CD8-positive, alpha-beta memory T cell (primary cell): ENCODE measurements at places on chromosomes 12 and 14.

- no peak for DNase-seq
Observed at GRCh38 chr14:36818794-36819384, 157.2 kb downstream of the PAX9 start.

- no peak for DNase-seq
Observed at GRCh38 chr14:92470811-92471210, 42.8 kb upstream of the RIN3 start.

DNA sequence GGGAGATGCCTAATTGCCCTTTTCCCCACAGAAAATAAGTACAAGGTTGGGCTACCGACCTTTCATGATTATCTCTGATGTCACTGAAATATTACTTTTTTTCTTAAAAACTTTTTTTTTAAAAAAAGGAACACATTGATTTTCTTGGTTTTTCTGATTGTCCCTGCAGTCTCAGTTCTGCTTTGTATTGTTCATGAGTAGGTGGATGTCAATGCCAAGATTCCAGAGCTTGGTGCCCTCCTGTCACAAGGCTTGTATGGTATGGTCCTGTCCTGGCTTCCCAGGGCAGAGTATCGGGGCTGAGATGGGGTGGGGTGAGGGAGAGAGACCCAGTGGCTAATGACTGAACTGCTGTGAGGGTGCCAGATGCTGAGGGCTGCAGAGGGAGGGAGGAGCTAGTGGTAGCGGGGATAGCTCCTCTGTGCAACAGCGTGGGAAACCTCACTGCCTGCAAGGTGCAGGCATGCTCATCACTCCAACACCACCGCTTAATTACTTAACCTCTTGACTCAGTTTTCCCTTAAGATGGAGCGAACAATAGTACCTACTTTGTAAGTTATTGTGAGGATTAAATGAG is 4.4 kb upstream of the CTDSP2 start:
- no peak for DNase-seq

GRCh38 chr14:103057372-103058163 is at the start of gene CDC42BPB:
Gene CDC42BPB (minus strand): TSS chr14:103057549. CDS start chr14:103057173, 376 bp downstream.
- DNase-seq, result peak; percentile 47

GRCh38 chr12:68521321-68521839 is 89.3 kb upstream of the RAP1B start:
- DNase-seq, result no peak

GRCh38 chr14:33773205-33774030 is 177.5 kb downstream of the EGLN3 start:
- DNase-seq, result no peak

GRCh38 chr14:52263190-52263589 is 4.3 kb upstream of the PTGDR start:
- DNase-seq, result no peak

DNA sequence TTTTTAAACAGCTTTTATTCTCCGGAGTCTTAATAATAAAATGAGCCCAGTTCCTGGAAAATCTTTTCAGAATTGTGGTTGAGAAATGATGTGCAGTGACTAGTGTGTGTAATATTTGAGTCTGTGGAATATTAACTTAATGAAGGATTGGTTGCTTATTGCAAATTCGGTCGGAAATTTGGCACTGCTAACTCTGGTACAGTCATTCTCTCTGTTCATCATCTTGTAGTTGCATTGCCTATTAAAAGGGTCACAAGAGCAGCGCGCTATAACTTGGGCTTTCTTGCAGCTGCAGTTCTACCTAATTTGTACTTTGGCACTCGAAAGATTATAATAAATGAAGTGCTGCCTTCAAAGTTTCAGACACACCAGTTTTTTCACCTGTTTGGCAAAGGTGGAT is 146.0 kb downstream of the FLRT2 start:
- no peak for DNase-seq

DNA sequence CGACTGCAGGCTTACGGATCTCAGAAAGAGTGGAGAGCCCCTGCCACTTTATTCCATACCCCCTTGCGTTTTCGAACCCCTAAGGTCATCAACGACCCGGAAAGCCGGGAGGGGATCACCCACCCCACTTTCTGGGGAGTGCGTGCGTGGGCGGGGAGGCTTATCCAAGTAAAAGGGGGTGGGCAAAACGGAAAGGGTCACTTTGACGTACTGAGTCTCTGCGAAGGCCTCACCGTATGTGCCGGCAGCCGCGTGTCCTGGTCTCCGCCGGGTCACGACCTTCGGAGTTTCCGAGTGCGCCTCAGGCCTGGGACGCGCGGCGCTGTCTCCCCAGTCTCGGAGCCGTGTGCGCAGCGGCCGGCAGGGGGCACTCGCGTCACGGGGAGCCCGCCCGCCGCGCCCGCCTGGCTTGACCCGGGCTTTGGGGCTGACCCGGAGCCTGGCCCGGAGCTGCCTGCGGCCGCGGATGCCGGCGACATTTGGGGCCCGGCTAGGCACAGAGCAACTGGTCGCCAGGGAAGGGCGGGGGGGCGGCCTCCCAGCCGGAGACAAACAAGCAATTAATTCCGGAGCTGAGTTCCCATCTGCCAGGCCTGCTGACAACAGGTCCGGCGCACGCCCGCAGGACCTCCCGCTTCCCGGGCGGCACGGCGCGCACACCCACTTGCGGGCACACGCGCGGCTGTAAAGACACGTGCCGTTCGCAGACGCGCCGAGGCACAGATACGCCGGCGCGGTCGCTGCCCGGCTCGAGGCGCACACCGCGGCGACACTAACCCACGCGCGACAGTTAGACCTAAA is 890 bp upstream of the KIF26A start:
- peak; percentile 40 for DNase-seq

GRCh38 chr14:94998685-94999084 is 158.6 kb downstream of the DICER1 start:
- no peak for DNase-seq

DNA sequence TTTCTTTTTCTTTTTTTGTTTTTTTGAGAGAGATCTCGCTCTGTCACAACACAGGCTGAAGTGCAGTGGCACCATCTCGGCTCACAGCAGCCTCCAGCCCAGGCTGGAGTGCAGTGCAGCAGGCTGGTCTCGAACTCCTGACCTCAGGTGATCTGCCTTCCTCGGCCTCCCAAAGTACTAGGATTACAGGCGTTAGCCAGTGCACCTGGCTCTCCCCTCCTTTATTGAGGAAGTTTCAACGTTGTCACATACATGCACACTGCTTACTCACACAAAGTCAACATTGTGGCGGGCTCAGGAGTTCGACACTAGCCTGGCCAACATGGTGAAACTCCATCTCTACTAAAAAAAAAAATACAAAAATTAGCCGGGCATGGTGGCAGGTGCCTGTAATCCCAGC is 32.0 kb downstream of the EAPP start:
- DNase-seq, result no peak

- DNase-seq, result no peak
Observed at GRCh38 chr12:59941461-59941860, 345.6 kb downstream of the SLC16A7 start.

DNA sequence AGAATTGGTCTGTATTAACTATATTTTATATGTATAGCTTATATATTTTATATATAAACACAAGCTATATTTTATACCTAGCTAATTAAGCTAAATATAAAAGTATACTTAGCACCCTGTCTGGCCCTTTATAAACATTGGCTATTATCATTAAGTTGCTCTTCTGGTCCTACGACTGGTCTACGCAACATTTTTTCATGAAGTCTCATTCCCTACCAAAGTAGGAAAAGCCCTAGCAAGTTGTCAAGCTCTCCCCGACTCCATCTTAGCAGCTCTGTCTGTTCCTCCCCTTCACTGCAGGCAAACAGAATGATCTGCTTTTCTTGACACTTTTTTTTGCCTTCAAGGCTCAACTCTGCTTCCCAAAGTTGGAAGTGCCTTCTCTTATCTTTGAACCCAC is 36.7 kb upstream of the ELK3 start:
- DNase-seq, result no peak

DNA sequence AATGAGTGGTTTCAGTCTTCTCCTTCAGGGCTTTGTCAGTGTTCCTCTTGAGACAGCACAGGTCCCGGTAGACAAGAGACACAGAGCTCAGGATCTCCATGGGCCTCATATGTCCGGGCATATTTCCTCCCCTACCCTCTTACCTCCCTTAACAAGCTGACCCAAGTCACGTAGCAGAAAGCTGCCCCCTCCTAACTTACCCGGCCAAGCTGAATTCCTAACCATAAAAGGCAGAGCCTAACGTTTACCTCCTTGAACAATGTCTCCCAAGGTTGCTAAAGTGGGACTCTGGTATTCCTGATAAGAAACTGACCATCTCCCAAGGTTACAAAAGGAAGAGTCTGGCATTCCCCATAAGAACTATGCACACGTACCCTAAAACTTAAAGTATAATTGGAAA is 182.2 kb upstream of the USP15 start:
- DNase-seq, result no peak

DNA sequence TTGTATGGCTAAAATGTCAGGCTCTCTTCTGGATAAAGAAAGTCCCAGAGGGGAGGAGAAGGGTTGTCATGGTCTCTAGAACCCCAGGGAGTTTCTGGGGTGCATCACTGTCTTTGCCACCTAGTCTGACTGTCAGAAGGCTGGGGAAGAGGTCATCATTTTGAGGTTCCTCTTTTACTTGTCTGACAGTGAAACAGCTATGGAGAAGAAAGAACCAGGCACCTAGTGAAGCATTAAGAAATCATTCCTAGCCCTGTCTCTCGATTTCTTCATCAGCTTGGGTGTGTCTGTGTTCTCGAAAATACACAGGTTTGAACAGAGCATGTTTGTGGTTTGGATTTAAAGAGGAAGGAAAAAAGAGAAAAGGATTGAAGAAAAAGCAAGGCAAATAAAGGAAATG is 158.7 kb upstream of the LRIG3 start:
- DNase-seq, result no peak

GRCh38 chr14:104926619-104927431 is 2.1 kb downstream of the PLD4 start:
- no peak for DNase-seq

DNA sequence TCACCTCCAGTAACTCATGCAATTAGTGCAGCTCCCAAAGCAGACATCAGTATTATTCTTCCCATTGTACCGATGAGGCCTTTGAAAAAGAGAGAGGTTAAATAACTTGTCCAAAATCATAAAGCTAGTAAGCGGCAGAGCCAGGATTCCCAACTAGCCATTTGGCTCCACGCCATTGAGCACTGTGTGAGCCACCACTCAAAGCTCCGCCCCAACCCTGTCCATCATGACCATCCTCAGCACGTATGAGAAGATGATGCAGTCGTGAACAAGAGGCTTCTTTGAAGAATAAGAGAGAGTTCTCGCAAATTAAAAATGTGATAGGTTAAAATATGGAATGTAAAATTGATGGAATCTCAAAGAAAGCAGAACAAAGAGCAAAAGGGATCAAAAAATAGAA is 14.6 kb downstream of the CLMN start:
- no peak for DNase-seq

DNA sequence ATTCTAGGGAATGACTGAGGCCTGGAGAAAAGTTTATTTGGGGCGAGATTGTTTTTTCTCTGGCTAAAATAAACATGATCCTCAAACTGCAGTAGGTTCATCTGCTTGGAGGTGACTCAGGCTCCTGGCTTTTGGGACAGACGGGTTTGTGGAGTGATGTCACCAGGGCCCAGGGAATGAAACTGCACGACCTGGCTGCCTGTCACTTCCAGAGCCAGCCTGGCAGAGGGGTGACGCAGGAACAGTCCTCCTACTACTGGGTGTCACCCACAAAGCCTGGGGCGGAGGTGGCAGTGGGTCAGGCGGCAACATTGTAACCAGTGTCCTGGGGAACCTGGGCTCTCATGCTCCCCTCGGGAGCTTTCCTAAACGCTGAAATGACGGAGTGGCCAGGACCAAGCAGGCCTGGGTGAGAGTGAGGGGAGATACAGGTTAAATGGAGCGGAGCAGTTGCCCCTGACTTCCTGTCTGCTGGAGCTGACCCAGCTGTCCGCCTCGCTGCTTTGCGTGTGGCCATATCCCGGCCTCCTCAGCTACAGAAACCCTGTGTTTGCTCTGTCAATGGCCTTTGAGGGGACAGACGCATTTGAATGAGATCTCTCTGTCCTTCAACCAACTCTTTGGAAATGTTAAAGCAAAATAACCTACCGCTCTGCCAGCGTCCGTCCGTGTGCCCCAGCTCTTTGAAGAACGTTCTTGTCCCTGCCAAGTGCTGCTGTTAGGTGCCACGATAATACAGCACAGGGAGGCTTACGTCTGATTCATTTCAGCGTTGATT is 6.5 kb downstream of the HIP1R start:
- DNase-seq, result no peak

GRCh38 chr12:43111608-43112007 is 440.4 kb downstream of the ADAMTS20 start:
- no peak for DNase-seq

DNA sequence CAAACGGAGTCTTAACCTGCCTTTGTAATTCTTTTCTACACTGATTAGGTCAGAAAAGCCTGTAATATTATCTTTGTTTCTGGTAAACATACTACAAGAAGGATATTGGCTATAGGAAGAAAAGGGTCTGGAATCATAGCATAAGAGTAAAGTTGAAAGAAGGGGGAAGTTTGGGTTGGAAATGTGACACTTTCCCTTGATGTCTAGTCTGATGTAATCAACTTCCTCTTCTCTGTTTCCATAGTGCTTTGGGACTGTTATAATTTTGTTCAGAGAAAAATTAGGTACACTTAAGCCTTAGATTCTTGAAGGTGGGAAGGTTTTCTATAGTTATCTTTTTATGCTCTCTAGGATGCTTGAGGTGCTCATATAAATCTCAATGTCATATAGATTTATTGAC is 322.2 kb downstream of the AEBP2 start:
- no peak for DNase-seq

- DNase-seq, result peak; percentile 39
Observed at GRCh38 chr14:71322655-71323250, 415.5 kb downstream of the PCNX1 start.

- DNase-seq, result no peak
Observed at GRCh38 chr12:24363177-24363754, 413.8 kb upstream of the SOX5 start.

DNA sequence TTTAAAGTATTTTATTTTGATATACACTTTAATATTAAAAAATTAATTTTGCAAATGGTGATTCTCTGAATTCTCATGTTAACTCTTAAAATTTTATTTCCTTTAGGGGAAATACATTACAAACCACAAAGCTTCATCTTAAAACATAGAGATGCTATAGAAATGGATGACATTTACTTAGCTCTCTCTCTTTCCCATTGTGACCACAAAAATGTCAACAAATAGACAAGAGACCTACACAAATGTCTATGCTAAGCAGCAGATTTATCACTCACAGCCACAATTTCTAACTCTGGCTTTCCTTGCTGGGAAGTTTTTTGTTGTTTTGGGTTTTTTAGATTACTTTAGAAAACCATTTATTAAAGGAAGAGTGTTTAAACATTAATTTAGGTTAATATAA is 19.9 kb upstream of the PHC1 start:
- no peak for DNase-seq

- DNase-seq, result peak; percentile 55
Observed at GRCh38 chr14:106459971-106460730, 933.8 kb downstream of the TMEM121 start.

- no peak for DNase-seq
Observed at GRCh38 chr14:23544511-23545447, 6.8 kb downstream of the ZFHX2 start.

GRCh38 chr14:36915081-36915480 is 253.4 kb downstream of the PAX9 start:
- no peak for DNase-seq

- no peak for DNase-seq
Observed at GRCh38 chr14:103043257-103044015, 13.9 kb downstream of the CDC42BPB start.

GRCh38 chr14:102049258-102050025 is 37.4 kb downstream of the HSP90AA1 start:
- DNase-seq, result no peak
